Activated CD8-positive, alpha-beta T cell treated with anti-CD3 and anti-CD28 coated beads, Interleukin-2, amount 10 ng/mL, durations not matched to agents 7 days and 5 days (primary cell): ENCODE measurements at places on chromosomes 2 and 18.
A peak's percentile ranks its signal among the peaks of the same experiment; 100 is the strongest.

DNA sequence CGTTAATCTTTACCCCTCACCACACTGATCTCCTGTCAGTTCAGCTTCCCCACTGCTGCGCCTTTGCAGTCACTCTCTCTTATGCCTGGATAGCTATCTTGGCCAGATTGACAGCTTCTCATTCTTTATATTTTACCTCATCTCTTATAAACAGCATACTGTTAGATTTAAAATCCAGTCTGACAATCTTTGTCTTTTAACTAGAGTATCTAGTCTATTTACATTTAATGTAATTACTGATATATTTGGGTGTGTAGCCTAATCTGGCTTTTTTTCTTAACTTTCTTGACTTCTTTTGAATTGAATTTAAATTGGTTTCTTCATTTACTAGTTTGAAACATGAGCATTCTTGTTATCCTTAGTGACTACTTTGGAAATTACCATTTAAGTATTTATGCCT is 225.1 kb downstream of the PRKCE start:
- peaks cover 19% of the 10 kb centered on the region for H3K36me3 ChIP-seq
- H3K4me3 ChIP-seq = no peak overlapping the region
- H3K27me3 ChIP-seq = peaks cover 1% of the 10 kb centered on the region
- no peak overlapping the region for H3K27ac ChIP-seq
- H3K4me1 ChIP-seq = peaks cover 22% of the 10 kb centered on the region

DNA sequence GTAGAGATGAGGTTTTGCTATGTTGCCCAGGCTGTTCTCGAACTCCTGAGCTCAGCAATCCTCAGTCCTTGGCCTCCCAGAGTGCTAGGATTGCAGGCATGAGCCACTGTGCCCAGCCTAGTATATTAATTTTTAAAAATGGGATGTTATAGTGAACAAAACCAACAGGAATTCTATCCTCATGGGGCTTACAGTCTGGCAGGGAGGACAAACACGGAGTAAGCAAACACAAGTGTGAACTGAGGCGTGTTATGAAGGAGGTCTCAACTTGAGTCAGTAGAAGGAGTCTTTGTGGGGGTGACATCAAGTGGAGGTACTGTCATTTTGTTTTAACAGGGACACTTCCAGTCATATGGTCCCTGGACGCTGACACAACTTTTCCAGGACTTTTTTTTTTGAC is 33.1 kb downstream of the EMILIN2 start:
- no peak overlapping the region for H3K4me3 ChIP-seq
- peaks cover 2% of the 10 kb centered on the region for H3K27me3 ChIP-seq
- H3K4me1 ChIP-seq = peaks cover 36% of the 10 kb centered on the region
- DNase-seq = no peak

GRCh38 chr18:50878345-50879301 is at the start of gene ME2:
Gene ME2 (plus strand): TSS chr18:50879118. CDS start chr18:50895821, 16,703 bp downstream.
- peak; percentile 93 for DNase-seq
- H3K27ac ChIP-seq = peak within 1 kb of the TSS; percentile 98
- peaks cover 24% of the 10 kb centered on the region for H3K4me1 ChIP-seq
- peak within 1 kb of the TSS; percentile 88 for H3K4me3 ChIP-seq
- peaks cover 7% of the 10 kb centered on the region for H3K36me3 ChIP-seq

GRCh38 chr2:229164545-229165249 is 106.4 kb downstream of the PID1 start:
- H3K27ac ChIP-seq = no peak overlapping the region
- DNase-seq = no peak
- no peak overlapping the region for H3K4me3 ChIP-seq
- H3K4me1 ChIP-seq = no peaks in the 10 kb centered on the region
- no peaks in the 10 kb centered on the region for H3K36me3 ChIP-seq
- no peaks in the 10 kb centered on the region for H3K27me3 ChIP-seq

DNA sequence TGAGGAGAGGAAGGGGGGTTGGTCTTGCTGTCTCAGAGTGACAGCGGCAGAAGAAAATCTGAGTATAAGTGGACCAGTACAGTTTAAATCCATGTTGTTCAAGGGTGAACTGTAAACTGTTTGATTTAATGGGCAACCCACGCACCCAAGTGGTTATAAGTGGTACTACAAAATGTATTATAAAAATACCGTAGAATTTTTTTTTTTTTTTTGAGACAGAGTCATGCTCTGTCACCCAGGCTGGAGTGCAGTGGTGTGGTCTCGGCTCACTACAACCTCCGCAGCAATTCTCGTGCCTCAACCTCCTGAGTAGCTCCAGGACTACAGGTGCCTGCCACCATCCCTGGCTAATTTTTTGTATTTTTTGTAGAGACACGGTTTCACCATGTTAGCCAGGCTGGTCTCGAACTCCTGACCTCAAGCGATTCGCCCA is 2.1 kb upstream of the CHCHD5 start:
- no peaks in the 10 kb centered on the region for H3K27me3 ChIP-seq
- peaks cover 29% of the 10 kb centered on the region for H3K4me1 ChIP-seq
- peak; percentile 63 for DNase-seq

- no peak overlapping the region for H3K27ac ChIP-seq
- no peaks in the 10 kb centered on the region for H3K36me3 ChIP-seq
- DNase-seq = no peak
- H3K4me3 ChIP-seq = no peak overlapping the region
- H3K27me3 ChIP-seq = no peaks in the 10 kb centered on the region
- peaks cover 5% of the 10 kb centered on the region for H3K4me1 ChIP-seq
These were observed 166.5 kb downstream of the CERS6 start for GRCh38 chr2:168622559-168622958.

DNA sequence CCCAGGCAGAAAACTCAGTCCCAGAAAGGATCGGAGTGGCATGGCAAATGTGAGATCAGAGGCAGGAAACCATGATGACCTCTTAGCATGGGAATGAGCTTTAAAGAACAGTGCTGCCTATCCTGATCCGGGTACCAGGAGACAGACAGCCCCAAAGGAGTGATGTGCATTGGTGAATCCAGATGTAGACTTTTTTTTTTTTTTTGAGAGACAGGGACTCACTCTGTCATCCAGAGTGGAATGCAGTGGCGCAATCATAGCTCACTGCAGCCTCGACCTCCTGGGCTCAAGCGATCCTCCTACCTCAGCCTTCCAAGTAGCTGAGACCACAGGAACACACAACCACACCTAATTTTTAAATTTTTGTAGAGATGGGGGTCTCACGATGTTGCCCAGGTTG is 122.7 kb downstream of the VAPA start:
- H3K36me3 ChIP-seq = no peaks in the 10 kb centered on the region
- H3K27ac ChIP-seq = no peak overlapping the region
- H3K27me3 ChIP-seq = peaks cover 6% of the 10 kb centered on the region
- peaks cover 6% of the 10 kb centered on the region for H3K4me1 ChIP-seq

- H3K36me3 ChIP-seq = no peaks in the 10 kb centered on the region
- H3K4me3 ChIP-seq = no peak overlapping the region
- peaks cover 12% of the 10 kb centered on the region for H3K27me3 ChIP-seq
- no peak overlapping the region for H3K27ac ChIP-seq
These were observed 182.7 kb upstream of the FBXO11 start for GRCh38 chr2:48088994-48089393.

DNA sequence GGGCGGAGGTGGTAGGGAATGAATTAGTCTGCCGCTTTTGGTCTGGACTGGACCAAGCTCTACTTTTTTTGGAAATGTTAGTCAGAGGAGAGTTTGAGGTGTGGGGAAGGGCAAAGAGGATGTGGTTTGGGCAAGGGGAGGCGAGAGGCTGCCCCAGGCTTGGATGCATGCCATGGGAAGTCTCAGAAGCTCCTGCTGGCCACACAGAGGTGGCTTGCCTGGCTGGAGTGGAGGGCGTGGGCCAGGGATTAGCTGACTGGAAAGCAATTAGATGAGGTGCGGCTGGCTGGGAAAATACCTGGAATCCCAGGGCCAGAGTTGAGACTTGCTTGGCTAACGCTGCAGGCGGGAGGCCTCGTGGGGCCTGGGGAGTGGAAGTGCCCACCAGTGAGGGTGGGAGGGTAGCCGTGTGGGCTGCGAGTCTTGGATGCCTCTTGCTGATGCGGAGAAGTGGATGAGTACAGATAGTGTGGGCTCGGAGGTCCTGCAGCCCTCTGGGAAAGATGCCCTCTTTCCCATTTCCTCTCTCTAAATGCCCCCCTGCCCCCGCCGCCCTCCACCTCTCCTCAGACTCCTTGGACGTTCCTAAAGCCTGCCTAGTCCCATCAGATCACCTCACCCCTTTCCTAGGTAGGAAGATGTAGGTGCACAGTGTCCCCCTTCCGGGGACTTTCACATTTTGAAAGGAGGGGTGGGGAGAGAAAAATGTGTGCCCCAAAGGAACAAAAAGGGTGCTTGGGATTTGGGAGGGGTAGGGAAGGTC is 117.6 kb downstream of the SMAD7 start:
- no peaks in the 10 kb centered on the region for H3K27me3 ChIP-seq
- no peak for DNase-seq
- peaks cover 8% of the 10 kb centered on the region for H3K36me3 ChIP-seq
- H3K4me3 ChIP-seq = peak overlapping the region; percentile 74
- peaks cover 84% of the 10 kb centered on the region for H3K4me1 ChIP-seq

GRCh38 chr18:8455661-8456614 is 153.3 kb upstream of the RAB12 start:
- no peaks in the 10 kb centered on the region for H3K27me3 ChIP-seq
- no peaks in the 10 kb centered on the region for H3K4me1 ChIP-seq
- no peak overlapping the region for H3K27ac ChIP-seq
- no peak overlapping the region for H3K4me3 ChIP-seq
- no peak for DNase-seq

- peak overlapping the region; percentile 63 for H3K27ac ChIP-seq
- DNase-seq = no peak
- no peak overlapping the region for H3K4me3 ChIP-seq
- H3K27me3 ChIP-seq = no peaks in the 10 kb centered on the region
These were observed 5.0 kb upstream of the MYL12B start for GRCh38 chr18:3256693-3257626.

GRCh38 chr18:60147323-60147722 is 225.3 kb downstream of the MC4R start:
- H3K27me3 ChIP-seq = peaks cover 2% of the 10 kb centered on the region
- no peaks in the 10 kb centered on the region for H3K36me3 ChIP-seq
- DNase-seq = no peak
- H3K4me1 ChIP-seq = no peaks in the 10 kb centered on the region
- H3K27ac ChIP-seq = no peak overlapping the region

GRCh38 chr2:113180131-113180946 is 6.6 kb downstream of the PSD4 start:
- peaks cover 86% of the 10 kb centered on the region for H3K4me1 ChIP-seq
- DNase-seq = no peak
- peaks cover 91% of the 10 kb centered on the region for H3K36me3 ChIP-seq
- H3K27ac ChIP-seq = peak overlapping the region; percentile 83

- H3K36me3 ChIP-seq = no peaks in the 10 kb centered on the region
- H3K4me1 ChIP-seq = peaks cover 7% of the 10 kb centered on the region
- no peak for DNase-seq
These were observed 8.3 kb upstream of the CHST10 start for GRCh38 chr2:100425573-100426383.

DNA sequence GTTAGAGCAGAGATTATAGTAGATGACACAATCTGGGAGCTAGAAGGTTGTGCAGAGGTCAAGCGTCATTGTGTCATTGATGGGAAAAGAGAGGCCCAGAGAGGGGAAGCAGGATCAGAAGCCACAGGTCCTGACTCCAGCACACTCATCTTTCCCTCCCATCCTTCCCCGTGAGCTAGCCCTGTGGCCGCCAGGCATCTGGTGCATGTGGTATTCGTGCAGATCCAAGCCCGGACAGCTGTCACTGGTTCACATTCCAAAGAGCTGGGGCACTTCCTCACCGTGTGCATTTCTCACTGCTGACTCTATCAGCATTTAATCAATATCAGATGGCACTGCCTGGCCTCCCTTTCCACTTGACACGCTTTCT is 94.1 kb upstream of the THOC1 start:
- H3K27ac ChIP-seq = no peak overlapping the region
- no peak for DNase-seq
- H3K36me3 ChIP-seq = no peaks in the 10 kb centered on the region
- H3K27me3 ChIP-seq = peaks cover 3% of the 10 kb centered on the region

DNA sequence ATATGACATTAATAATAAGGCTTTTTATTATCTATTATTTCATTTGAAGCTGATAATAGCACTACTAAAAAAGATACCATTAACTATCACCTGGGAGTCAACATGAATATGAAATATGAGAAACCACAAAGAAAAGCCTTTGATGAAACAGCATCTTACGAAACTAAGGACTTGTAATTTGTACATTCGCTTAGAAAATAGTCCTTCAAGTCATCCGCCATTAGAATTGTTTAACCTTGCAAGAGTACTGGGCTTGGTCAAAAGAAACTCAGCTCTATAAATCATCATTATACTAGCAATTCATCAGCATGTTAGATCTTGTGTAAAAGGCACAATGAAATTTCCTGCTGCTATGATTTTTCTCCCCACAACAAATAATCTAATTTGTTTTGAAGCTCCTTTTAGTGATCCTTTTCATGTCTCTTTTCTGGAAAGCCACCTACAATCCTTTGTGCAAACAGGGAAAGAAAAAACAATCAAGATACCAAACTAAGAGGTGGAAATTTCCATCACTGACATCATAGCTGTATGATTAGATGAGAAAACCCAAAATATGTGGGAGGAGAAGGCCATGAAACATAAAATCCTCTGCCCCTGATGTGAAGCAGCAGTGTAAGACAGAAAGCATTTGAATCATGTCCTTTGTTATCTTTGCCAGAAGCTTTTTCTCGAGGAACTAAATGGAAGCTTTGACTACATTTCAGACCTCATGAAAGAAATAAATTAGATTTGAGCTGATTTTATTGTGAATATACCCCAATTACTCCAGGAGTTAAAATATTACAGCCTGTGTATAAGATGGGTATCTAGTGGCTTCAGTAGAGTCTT is 31.2 kb downstream of the SCN9A start:
- no peak for DNase-seq
- no peak overlapping the region for H3K4me3 ChIP-seq
- no peak overlapping the region for H3K27ac ChIP-seq
- no peaks in the 10 kb centered on the region for H3K4me1 ChIP-seq
- H3K36me3 ChIP-seq = no peaks in the 10 kb centered on the region
- H3K27me3 ChIP-seq = no peaks in the 10 kb centered on the region

- H3K27me3 ChIP-seq = no peaks in the 10 kb centered on the region
- H3K4me3 ChIP-seq = peak overlapping the region; percentile 39
- peaks cover 5% of the 10 kb centered on the region for H3K36me3 ChIP-seq
- H3K27ac ChIP-seq = peak overlapping the region; percentile 23
- peaks cover 20% of the 10 kb centered on the region for H3K4me1 ChIP-seq
These were observed 96.5 kb downstream of the EHBP1 start for GRCh38 chr2:62801814-62802523.

DNA sequence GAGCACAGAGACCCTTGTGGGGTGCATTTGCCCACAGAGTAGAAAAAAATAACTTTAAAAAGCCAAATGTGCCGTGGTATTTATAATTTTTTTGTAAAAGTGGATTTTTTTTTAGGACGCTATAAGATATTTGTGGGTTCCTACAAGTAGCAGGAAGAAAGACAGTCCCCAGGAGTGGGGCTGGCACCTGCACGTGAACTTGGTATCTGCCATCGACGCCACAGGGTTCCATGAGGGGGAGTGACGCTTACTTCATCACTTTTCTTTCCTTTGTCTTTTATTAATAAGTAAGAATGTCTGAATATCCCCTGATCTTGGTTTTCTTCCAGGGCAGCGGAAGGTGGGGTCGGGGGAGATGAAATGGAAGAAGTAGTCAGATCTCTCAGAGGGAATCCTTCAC is 207.0 kb downstream of the TWIST2 start:
- no peak for DNase-seq
- H3K27me3 ChIP-seq = no peaks in the 10 kb centered on the region
- no peak overlapping the region for H3K4me3 ChIP-seq
- peaks cover 16% of the 10 kb centered on the region for H3K36me3 ChIP-seq
- peak overlapping the region; percentile 50 for H3K27ac ChIP-seq
- no peaks in the 10 kb centered on the region for H3K4me1 ChIP-seq

GRCh38 chr18:55265984-55266383 is 306.7 kb upstream of the CCDC68 start:
- H3K27me3 ChIP-seq = no peaks in the 10 kb centered on the region
- H3K27ac ChIP-seq = no peak overlapping the region
- H3K4me1 ChIP-seq = no peaks in the 10 kb centered on the region
